Stimulated activated CD4-positive, alpha-beta T cell treated with anti-CD3 and anti-CD28 coated beads, Interleukin-12 subunit alpha, Interleukin-12 subunit beta, amount 100 ng/mL, for 24 hours (primary cell): ENCODE measurements at places on chromosomes 3 and 15.
A peak's percentile ranks its signal among the peaks of the same experiment; 100 is the strongest.

- DNase-seq, result no peak
Measured at GRCh38 chr15:65839354-65839901, 29.9 kb upstream of the RAB11A start.

DNA sequence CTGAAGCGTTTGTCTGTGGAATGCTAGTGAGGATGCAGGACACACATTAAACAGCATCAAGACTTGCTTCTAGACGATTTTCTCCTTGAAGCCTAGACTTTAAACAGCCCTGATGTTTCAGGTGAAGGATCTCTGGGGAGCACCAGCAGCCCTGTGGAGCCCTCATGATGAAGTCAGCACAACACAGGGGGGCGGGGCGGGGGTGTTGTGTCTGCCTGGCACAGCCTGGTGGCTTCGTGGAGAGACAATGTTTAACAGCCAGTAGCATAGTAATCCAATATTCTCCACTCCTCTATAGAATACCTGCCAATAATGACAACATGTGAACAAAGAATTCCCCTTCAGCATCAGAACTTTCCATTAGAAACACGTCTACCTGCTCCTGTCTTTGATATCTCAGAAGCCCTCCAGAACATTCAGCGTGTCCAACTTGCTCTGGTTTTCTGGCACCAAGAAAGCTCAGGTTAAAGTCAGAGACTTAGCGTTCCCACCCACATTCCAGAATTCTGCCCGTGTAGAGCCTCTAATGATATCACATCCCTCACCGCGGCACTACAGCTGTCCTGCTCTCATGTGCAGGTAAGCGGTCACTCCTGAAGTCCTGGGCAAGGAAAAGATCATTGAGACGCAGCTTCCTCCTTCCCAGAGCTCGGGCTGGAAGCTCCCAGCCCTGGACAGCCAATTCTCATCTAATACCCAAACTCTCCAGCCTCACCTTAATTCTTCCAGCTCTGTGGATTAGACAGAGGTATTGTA, 98.0 kb downstream of the ATP10A start:
- DNase-seq, result no peak

- DNase-seq, result no peak
Measured at GRCh38 chr15:52733696-52734255, 54.6 kb upstream of the ATOSA start.

GRCh38 chr3:113747283-113748046, 630 bp downstream of the ATP6V1A start:
- peak; percentile 19 for DNase-seq

DNA sequence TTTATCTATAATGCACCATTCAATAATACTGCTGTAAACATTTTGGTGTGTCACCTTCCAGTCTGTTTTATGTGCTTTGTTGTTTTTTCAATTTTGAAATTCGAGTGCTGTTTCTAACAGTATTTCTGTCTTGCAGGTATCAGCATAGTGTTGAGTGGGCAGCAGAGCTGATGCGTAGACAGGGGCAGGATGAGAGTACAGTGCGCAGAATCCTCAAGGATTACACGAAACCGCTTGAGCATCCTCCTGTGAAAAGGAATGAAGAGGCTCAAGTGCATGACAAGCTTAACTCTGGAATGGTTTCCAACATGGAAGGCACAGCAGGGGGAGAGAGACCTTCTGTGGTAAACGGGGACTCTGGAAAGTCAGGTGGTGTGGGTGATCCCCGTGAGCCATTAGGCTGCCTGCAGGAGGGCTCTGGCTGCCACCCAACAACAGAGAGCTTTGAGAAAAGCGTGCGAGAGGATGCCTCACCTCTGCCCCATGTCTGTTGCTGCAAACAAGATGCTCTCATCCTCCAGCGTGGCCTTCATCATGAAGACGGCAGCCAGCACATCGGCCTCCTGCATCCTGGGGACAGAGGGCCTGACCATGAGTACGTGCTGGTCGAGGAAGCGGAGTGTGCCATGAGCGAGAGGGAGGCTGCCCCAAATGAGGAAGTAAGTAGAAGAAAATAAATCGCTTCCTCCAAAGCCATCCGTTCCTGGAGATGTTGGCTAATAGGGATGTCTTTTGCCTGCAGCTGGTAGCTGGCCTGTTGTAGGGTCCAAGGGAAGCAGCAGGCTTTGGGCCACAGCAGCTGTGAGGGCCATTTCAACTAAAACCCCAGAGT, 19.1 kb downstream of the TSEN2 start:
- no peak for DNase-seq

DNA sequence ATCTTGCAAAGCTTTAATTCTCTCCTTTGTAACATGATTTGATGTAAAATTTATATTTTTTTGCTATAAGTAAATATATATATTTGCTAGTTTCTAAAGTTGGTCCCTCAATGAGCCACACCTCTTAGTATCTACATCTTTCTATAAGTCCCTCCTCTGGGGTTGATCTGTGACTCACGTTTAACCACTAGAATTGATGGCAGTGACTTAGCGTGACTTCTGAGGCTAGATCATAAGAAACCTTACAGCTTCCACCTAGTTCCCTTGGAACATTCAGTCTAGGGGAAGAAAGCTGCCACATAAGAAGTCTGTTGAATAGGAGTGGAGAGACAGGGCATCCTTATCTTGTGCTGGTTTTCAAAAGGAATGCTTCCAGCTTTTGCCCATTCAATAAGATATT, 56.6 kb upstream of the TNIK start:
- DNase-seq, result no peak

DNA sequence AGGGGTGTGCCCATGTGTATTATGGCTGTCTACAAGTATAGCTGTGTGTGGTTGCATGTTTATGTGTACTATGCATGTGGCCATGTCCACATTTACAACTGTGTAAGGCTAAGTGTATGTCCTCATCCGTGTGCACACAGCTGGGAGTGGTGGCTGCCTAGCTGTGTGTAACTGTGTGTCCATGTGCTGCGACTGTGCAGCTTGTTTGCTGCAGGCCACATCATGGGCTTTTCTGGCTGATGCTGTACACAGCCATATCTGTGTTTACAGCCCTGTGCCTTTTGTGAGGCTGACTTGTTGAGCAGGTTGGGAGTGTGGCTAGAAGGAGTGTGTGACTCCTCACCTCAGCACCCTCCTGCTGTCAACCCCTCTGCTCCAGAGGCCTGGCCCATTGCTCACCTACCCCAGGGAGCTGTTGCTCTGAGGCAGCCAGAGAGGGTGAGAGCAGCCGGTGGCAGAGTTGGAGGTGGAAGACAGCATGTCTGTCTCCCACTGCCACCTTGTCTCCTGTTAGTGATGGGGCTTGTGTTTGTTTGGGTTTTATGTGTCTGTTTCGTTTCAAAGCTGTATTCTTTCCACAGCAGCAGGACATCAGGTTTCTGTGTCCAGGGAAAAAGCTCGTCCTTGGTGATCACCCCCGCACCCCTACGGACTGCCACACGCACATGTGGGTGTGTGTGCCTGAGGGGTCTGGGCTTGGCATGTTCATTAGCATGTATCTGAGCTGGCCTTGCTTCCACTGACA, 1.4 kb upstream of the GRM2 start:
- no peak for DNase-seq

DNA sequence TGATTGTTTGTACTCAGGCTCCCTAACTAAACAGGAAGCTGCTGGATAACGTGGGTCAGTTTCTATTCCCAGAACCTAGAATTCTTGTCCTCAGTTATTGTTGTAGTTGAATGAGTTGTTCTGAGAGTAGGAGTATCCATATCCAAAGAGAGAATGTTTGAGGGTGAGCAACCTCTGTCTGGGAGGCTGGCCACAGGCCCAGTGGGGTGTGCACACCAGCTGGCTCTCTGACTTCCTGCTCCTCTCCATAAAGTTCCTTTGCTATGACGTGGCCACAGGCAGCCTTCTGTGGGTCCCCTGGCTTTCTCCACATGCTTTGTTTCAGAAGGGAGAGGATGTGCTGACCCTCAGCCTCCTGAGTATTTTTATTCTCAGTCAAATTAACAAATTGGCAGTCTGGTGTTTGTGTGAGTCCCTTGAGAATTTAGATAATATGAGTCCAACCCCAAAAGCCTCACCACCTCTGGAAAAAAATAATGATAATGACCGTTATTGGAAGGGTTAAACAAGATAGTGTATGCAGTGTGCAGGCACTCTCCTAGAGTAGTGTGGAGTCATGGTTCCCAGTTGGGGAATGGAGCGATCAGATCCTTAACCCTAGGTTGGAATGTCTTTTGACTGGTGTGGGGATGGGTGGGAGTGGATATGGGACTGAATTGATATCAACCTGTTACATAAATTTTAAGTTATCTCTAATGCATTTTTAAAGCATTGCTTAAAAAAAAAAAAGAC, 47.6 kb upstream of the MED12L start:
- DNase-seq, result no peak

DNA sequence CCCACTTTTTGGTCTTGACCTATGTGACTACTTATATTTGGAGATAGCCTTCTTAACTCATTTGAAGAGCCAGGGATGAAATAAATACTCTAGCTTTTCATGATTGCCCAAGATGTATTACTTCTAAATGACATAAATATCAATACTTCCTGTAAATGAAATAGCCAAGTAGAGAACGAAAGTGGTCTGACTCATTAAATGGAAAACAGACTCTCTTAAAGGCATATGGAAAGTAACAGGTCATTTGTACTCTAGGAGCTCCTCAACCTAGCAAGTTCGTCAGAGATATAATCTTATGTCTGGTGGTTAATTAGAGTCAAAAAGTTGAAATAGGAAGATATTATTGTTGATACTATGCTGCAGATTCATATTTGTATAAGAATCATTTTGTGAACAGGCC, 1105.4 kb downstream of the TUSC7 start:
- no peak for DNase-seq

GRCh38 chr3:195196266-195196665, 74.7 kb downstream of the XXYLT1 start:
- no peak for DNase-seq

DNA sequence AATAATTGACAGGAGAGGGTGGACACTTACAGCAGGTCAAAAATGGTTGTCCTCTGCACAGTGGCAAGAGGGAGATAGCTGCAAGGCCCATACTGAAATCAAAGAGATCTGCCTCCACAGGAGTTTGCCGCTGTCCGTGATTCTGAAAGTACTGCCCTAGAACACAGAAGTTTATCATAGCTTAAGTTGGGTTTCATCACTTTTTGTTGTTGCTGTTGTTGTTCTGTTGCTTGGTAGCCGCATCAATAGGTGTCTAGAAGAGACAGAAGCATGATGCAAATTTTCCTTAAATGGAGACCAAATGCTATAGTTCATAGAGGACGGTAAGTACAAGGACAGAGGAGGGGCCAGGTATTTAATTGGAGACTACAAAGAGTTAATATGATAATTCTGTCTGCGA, 120.0 kb upstream of the MRPL3 start:
- DNase-seq, result no peak
